Right lung (tissue), 10 donors: ENCODE measurements at places on chromosomes 4 and X. TPM values are rescaled to one million over a fixed set of nuclear protein-coding genes. Genes with fewer than 3 reads are reported as not detected.

DNA sequence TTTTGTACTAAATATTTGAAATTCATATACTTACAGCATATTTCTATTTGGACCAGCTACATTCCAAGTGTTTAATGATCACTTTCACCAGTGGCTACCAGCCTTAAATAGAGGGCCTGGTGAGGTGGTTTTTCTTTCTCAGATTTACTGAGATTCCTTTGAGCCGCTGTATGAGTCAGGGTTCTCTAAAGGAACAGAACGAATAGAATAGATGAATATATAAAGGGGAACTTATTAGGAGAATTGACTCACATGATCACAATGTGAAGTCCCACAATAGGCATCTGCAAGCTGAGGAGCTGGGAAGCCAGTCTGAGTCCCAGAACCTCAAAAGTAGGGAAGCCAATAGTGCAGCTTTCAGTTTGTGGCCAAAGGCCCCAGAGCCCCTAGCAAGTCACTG, 146.2 kb upstream of the TLL1 start:
- DNase-seq = no peak

GRCh38 chrX:23478056-23478455, 143.4 kb downstream of the PTCHD1 start:
- DNase-seq = no peak

GRCh38 chrX:21479695-21480270, 105.6 kb downstream of the CNKSR2 start:
- DNase-seq = peak; percentile 40

- DNase-seq = no peak
Observed at GRCh38 chr4:17142232-17142711, 243.8 kb upstream of the LDB2 start.

GRCh38 chr4:153036931-153037482, 100.9 kb downstream of the FHDC1 start:
- DNase-seq = no peak

LONRF3 gene
- polyA plus RNA-seq = 2.6 TPM

DNA sequence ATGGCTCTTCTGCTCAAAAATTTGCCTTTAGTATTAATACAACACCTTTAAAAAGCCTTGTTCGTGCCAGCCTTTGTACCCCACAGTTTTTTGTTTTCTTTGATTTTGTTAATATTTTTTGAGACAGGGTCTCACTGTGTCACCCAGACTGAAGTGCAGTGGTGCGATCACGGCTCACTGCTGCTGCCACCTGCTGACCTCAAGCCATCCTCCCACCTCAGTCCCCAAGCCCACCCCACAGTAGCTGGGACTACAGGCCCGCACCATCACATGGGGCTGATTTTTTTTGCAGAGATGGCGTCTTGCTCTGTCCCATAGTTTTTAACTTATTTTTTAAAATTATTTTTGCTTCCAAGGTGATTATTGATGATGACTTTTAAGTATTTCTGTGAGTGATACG, 134.0 kb downstream of the HTR2C start:
- no peak for DNase-seq

CYTL1 gene
- polyA plus RNA-seq = 19.7 TPM

GRCh38 chrX:12866451-12867377, at the start of gene TLR7:
Gene TLR7 (plus strand): TSS chrX:12867072. CDS start chrX:12867579, 507 bp downstream.
- DNase-seq = no peak

ASB5 gene
- 0.10 TPM for polyA plus RNA-seq

DNA sequence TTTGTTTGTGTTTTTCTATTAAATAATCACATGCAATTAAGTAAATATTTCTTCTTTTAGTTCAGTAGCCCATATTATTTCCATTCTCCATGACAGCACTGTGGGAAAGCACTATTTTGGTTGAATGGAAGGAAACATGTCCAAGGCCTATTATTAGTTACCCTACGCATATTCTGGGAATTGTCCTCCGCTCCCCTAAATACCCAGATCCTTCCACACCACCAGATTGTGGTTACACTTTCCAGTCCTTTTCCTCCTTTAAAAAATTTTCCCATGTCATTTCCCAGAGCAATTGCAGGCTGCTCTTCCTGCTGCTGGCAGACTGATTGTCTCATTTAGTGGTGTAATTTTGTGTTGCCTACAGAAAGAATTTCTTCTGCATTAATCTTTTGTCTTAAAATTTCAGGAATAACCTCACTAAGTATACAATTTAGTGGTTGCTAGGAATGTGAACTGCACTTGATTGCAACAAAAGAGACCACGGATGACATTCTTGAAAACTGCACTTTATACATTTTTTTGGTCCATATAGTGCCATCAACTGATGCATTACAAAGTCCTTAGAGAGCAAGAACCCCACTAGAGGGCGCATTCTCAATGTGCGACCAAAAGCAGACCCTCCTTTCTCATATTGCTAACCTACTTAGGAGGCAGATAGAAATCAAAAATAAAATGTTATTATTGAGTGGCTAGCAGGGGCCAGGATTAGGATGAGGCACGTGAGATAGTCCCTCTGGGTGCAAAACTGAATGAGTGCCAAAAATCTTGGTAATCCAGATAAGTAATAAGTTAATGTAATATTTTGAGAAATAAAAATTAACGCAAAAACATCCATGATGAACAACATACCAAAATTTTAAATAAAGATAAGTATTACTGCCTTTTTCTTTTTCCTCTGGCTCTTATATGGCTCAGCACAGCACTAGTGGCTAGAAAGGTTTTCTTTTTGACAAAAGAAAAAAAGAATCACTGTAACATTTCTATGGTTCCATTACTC, 98.8 kb upstream of the IQCM start:
- DNase-seq = no peak

FAM53A gene
- 4.5 TPM for polyA plus RNA-seq

DNA sequence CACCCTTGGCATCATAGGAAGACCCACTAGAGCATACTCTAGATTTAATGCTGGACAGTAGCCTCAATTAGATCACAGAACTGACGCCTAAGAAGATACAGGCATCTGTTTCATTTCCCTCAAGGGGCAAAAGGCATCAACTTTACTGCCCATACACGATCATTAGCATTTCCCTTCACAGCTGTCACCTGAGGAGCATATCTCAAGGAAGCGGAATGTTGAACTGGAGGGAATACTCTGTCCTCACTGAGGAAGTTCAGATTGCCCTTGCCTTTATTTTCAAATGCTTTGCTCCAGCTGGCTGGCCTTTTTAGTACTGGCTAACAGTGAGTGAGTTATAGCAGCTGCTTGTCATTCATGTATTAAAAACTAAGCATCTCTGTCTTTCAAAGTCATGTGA, 508.4 kb upstream of the GALNT7 start:
- no peak for DNase-seq

DNA sequence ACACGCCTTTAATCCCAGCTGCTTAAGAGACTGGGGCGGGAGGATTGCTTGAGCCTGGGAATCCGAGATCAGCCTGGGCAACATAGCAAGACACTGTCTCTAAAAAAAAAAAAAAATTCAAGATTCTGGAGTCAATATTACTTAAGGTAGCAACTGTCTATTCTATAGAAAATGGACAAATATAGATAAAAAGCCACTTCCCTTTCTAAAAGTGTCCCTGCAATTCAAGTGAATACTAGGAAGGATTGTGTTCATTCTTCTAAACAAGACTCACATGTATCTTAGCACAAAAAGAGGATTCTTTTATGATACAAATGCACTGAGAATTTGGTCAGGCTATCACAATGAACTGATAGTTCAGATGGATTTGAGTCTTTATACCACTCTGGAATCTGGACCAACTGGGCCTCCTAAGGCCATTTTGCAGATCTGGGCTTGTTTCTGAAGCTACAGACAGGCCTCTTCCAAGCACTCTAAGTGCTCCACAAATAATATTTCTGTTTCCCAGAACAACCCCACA, 7.0 kb downstream of the PKD2 start:
- no peak for DNase-seq

DNA sequence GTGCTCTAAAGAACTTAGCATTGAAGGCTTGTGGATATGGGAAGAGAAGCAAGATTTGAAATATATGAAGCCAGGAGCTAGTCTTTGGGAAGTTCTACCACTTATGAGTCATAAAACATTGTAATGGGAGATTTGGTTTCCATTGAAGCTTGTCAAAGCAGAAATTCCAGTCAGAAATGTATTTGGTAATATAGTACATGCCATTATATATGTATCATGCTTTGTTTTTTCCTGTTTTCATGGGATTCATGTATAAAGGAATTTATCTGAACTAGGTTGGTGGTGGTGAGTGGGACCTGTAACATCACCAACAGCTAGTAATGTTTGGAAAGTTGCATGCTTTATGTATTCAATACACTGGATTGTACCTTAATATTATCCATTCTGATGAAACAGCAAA, 14.6 kb upstream of the DCAF8L2 start:
- no peak for DNase-seq

GYPB gene
- polyA plus RNA-seq = 12.3 TPM

OPN1LW gene
- polyA plus RNA-seq = not detected

DNA sequence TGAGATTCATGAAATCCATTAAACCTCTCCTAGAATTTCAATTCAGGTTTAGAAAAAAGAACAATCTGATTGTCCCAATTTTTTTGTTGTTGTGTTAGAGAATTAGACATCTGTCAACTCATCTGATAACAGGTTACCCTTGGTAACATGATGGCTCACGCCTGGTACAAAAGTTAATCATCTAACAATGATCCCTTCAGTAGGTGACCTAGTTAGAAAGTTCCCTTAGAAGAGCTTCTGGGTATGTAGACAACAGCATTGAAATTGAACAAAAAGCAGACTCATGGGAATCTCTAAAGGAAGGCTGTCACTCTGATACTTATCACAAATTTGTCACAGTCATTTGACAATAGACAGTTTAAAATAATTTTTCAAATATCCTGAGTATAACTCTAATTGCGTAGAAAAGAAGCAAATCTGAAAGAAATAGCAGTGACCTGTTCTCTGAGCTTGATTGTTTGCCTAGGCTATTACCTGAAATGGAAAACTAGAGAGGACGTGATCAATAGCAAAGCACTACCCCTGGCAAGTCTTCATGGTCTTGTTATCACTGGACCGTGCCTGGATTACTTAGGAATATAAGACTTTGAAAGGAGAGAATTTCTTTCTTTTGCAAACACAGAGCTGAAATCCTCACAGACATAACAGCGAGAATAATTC, 880.4 kb upstream of the AGA start:
- DNase-seq = no peak

DNA sequence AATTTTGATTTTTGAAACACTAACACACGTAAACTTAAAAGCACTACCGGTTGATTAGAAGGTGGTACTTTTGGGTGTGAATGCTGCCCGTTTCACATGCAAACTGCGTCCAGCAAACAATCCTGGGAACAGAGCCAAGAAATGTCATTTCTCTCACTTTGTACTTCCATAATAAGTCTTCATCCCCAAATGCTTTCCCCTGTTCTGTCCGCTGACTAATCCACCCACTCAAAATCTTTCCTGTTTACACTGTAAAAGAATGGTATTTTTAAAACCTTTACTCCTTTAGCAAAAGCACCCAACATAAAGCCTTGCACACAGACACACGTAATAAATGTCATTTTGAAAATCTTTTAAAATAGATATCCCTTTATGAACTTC, 39.1 kb upstream of the PDLIM5 start:
- no peak for DNase-seq

- DNase-seq = peak; percentile 75
Observed at GRCh38 chr4:129342819-129343408, 247.0 kb downstream of the C4orf33 start.

DNA sequence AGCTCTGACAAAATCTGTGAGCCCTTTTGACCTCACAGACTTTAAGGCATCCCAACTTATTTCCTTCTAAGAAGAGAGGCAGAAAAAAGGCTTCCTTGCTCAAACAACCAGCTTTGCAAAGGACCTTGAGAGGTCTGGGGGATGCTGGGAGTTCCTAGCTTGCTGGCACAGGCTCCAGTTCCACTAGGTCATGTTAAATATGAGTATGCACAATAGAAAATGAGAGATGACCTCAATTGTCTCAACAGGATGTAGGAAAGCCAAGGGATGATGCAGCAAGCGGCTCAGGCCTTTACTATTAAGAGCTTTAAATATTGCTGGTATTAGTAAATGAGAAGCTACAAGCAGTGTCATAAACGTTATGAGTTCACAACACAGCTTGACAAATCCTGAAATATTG, 13.3 kb upstream of the ZNF827 start:
- no peak for DNase-seq

GRCh38 chrX:44843753-44844152, at the start of gene DUSP21:
Gene DUSP21 (plus strand): TSS chrX:44844021. CDS start chrX:44844133, 112 bp downstream.
- DNase-seq = no peak

CXCL13 gene
- 0.22 TPM for polyA plus RNA-seq
